PC-3 (cell line): ENCODE measurements at places on chromosomes 12 and 14.

- no peak for DNase-seq
Measured at GRCh38 chr12:132517740-132518100, 27.8 kb downstream of the FBRSL1 start.

DNA sequence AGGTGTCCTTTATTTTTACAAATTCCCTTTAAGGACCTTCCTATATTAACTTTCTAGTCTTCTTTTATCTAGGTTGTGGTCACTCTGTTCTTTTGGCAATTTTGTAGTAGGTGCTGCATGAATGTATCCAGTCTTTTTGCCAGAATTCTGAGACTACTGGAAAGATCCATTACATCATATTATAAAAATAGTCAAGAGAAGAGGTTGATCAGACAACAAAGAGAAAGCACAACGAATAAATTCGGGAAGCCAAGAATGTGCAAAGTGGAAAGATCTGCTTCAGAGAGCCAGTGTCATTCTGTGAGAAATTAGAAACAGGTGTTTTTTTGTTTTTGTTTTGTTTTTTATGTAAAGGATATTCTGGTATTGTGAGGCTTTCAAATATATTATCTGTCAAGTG lies 15.8 kb upstream of the SLC16A7 start:
- no peak for DNase-seq

- no peak for DNase-seq
Measured at GRCh38 chr14:105439710-105440553, 20.3 kb downstream of the MTA1 start.

- no peak for DNase-seq
Measured at GRCh38 chr14:71551291-71551950, 380.8 kb upstream of the RGS6 start.

- no peak for DNase-seq
Measured at GRCh38 chr12:7304456-7304855, 584 bp downstream of the ACSM4 start.

DNA sequence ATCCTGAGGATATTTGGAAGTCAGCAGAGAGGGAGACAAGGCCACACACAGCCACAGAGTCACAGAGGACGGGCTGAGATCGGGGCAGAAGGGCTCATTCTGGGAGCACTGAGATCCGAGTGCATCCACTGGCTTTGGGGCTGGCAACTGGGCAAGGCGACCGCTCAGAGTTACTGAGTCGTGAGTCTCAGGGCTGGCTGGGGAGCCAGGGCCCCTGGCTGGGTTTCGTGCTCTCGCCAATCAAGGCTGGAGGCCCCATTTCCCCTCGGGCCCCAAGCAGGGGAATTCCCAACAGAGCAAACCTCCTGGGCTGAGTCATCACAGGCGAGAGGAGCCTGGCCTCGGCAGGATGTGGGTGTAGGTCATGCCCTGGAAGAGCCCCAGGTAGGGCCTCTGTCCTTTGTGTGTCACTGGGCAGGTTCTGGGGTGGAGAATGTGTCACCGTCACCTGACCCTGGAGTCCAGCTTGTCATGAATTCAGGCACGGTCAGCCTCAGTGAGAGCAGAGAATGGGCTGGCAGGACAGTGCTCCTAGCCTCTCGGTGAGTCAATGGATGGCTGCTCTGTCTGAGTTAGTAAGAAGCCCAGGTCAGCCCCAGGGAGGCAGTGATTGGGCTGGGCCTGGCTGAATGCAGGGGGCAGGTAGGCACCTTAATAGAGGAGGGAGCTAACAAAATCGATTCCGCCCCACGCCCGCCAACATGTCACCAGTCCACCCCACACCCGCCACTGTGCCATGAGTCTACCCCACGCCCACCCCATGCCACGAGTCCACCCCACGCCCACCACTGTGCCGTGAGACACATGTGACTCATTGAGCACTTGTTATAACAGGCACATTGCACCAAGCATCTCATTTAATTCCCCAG lies 16.9 kb downstream of the ASB2 start:
- peak; percentile 95 for DNase-seq

DNA sequence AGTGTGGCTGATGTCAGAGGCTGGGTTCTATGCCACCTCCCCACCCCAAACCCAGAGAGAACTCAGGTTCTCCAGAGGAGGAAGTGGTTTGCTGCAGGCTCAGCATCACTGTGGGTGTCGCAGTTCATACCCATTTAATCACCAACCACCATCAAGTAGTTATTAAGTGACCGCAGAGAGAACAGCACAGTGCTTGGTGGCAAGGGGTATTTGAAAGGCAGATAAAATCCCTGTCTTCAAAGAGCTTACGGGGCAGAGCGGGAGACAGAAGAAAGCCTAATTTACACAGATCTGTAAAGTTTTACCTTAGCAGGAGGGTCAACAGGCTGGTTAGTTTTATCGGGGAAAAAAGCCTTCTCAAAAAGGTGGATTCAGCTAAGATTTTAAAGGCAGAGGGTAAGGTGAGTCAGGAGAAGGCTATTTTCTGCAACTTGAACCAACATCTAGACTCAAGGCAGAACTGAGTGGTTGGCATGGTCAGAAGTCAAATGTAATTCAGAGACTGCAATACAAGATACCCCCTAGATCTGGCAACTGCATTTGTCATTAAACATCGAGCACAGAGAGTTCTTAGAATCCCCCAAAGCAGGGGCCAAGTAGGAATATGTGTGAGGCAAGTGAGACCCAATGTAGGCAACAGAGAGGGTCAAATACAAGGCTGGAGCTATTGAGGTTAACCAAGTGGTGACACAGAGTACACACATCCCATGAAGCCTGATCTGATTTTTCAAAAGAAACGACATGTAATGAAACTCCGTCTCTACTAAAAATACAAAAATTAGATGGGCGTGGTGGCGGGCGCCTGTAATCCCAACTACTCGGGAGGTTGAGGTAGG lies 13.2 kb downstream of the PXN start:
- DNase-seq: no peak

DNA sequence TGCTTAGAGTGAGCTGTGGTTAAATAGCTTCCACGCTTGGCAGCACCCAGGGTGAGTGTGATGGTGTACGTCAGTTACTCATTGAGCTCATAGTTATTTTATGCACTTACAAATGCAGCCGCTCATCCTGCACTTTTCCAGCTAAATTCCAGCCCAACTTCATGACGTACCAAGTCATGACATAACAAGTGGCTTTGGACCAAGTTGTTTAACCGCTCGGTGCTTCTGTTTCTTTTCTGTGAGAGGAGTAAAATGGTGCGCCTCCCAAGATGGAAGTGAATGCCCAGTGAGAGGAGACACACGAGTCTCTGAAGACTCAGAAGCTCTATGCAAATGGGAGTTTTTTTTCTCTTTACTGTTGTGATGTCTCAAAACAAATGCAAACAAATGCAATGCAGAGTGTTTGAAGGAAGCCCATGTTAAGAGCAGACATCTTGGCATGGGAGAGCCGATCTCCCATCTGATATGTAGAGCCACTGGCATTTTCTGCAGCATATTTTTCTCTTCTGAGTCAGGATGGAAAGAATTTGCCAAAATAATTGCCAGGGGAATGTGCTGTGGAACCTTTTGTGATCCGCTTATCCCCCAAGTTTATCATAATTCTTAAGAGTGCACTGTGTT lies 72.2 kb downstream of the FBXW8 start:
- no peak for DNase-seq

DNA sequence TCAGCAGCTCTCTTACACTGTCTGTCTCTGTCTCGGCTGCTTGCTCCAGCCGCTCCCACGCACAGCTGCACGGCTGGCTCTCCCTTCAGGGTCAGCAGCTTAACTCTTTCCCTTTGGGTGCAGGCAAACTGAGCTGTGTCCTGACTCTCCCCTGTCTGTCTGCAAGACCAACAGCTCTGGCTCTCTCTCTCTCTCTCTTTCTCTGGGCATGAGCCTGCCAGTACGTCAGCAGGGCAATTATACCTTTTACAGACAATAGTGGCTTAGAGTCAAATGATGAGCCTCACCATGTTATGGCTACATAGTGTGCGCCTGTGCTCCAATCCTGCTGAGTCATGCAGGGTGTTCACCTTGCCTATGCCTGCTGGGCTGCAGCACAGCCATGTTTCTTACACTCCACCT lies 120.5 kb upstream of the DDHD1 start:
- no peak for DNase-seq

DNA sequence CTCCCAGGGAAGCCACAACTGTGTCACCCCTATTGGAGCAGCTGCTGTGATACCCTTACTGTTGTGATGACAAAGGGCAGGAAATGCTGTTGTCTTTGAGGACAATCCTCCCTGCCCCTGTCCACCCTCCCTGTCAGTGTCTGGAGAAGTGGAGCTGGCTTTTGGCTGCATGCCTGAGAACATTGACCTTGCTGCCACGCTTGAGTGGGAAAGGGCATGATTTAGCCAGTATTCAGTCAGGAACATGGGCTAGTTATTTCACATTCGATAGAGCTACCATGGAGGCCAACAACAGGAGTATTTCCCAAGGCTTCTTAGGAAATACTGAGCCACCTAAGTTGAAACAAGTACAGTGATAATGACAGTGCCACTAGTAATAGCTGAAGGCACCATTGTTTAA lies 59.4 kb downstream of the MYRFL start:
- no peak for DNase-seq

- DNase-seq: no peak
Measured at GRCh38 chr12:28498850-28499249, 308.6 kb downstream of the CCDC91 start.

GRCh38 chr14:68564191-68564825 lies 228.6 kb downstream of the ZFP36L1 start:
- DNase-seq: no peak

DNA sequence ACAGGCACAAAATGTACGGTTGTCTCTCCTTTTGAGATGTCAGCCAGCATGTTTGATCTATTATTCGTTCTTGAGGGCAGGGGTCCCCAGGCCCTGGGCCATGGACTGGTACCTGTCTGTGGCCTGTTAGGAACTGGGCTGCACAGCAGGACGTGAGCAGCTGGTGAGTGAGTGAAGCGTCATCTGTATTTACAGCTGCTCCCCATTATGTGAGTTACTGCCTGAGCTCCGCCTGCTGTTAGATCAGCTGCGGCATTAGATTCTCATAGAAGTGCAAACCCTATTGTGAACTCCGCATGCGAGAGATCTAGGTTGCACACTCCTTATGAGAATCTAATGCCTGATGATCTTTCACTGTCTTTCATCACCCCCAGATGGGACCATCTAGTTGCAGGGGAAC lies 41.4 kb upstream of the SCN8A start:
- DNase-seq: no peak

DNA sequence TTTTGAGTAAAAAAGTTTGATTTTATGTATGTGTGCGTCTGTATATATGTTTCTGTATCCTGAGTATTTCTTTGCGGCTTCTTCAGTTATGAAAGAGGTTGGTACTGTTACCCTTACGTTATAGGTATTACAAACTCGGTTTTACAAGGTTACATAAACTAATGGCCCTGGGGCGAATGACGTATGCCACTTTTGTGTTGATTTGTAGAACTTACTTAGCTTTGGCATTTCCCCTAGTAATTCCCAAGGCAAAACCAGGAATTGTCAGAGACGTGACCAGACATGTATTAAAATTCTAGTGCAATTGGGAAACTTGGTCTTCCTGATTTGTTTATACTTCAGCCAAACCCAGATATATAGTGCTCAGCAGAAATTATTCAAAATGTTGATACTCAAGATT lies 93.3 kb downstream of the DUSP16 start:
- peak; percentile 85 for DNase-seq

GRCh38 chr12:19675361-19675760 lies 236.1 kb downstream of the AEBP2 start:
- DNase-seq: no peak

GRCh38 chr12:76997011-76997780 lies 68.2 kb downstream of the E2F7 start:
- DNase-seq: no peak

DNA sequence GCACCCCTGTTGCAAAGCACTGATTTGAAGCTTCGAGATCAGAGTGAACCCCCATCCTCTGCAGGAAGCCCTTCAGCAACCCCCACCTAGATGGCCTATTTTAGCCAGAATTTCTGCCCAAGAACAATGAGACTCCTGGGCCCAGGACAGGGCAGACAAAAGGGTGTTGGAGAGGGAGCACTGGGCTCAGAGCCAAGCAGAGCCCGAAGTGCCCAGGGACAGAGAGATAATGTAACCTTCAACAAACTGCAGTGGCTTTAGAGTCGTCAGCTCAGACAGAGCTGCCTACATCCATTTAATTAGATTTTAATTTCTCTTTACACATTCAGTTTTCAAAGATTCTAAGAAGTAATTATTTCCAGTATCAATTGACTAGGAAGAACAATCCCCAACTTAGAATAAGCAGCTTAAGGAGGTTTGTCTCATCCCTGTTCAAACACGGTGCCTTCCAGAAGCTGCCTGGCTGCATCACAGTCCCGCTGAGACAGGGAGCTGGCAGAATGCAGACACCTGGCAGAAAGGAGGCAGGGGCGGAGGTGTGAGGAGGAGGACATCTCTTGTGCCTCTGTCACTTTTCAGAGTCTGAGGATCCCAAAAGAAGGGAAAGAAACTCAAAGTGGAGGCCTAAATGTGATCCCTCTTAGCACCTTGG lies 504.9 kb upstream of the CCDC196 start:
- no peak for DNase-seq
